ENCODE measurements at places on chromosomes 7 and 10. TPM values are rescaled to one million over a fixed set of nuclear protein-coding genes. Genes with fewer than 3 reads are reported as not detected.
A peak's percentile ranks its signal among the peaks of the same experiment; 100 is the strongest.

DNA sequence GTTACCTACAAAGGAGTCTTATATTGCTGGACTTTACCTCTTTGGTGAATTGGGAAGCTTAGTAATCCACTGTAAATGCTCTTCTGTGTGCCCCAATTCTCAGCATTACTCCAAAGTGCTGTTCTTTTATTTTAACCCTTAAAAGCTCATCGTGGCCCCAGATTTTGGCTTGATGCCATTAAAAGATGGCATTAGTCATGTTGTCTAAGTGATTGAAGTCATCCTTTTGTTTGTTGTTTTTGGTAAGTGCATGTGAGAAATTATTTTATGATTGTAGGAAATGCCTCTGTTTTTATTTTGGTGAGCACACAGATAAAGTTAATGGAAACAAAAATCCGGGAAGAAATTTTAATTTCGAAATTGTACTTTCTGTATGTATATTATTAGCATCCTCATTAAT, 82.5 kb upstream of the GATA3 start:
- DNase-seq = no peak

Gene OR2A2
- polyA plus RNA-seq = not detected

Gene RAMP3
- 28.1 TPM for polyA plus RNA-seq

- peak; percentile 61 for DNase-seq
These were observed 167.0 kb upstream of the CDK1 start for GRCh38 chr10:60611291-60611747.

GRCh38 chr7:66140924-66141323, 26.3 kb downstream of the CRCP start:
- peak; percentile 86 for DNase-seq

- DNase-seq = no peak
These were observed 458.8 kb upstream of the GHITM start for GRCh38 chr10:83680470-83680891.

GRCh38 chr7:7104314-7104698, 78.0 kb upstream of the C1GALT1 start:
- no peak for DNase-seq

GRCh38 chr10:50552771-50553535, 70.8 kb downstream of the SGMS1 start:
- no peak for DNase-seq

DNA sequence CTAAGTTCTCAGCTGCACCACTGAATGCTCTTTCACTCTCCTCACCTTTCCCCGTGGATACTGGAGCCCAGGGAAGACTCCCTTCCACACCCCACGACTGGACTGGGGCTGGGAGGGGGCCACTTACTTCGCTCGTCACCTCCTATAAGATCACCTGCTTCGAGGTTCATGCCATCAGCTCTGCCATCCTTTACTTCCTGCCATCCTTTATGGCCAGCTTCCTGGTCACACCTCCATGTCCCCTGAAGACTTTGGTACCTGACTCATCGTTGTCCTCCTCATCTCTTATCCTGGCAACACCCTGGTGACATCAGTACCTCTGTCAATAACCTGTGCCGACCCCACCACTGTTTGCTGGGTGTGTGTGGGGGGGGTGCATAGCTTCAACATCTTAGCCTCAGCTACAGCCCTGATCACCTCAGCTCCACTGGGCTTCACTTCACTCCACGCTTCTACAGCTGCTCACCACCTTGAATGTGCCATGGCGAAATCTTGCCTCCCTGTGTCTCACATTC, 8.7 kb upstream of the VDAC2 start:
- no peak for DNase-seq

Gene RNF148
- polyA plus RNA-seq = 0.34 TPM

Gene NPSR1
- polyA plus RNA-seq = not detected

DNA sequence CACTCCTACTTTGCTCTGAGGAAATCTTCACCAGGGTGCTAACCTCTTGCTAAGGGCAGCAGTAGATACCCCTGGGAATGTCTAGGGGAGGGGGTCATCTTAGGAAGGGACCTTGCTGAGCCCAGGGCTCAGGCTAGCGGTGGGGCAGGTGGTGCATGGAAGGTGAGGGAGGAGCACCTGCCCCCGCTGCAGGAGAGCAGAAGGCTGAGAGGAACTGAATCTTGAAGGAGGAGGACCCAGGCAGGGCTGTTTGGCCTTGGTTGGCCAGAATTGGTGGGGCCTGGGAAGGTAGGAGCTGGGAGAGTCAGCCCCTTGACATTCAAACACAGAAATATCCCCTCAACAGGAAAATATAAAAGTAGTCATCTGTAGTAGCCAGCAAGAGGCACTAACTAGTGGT, 7.0 kb downstream of the CALHM3 start:
- DNase-seq = no peak

DNA sequence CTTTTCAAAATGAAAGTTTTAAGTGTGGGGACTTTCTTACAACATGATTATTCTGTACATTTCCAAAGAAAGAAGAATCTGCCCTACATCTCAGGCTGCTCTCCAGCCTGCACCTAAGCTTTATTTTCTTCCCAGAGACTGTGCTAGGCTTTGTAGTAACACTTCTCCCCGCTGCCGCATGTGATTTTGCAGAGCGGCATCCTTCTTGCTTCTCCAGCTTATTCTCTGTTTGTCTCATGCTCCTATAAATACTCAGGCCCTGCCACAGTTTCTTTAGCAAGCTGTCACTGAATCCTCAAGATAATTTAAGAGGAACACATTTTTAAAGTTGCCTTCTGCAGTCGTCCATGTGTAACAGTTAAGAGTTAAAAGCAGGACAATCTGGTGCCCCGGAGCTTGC, 53.5 kb downstream of the INSYN2A start:
- no peak for DNase-seq

Gene MNX1
- polyA plus RNA-seq = 0.68 TPM

DNA sequence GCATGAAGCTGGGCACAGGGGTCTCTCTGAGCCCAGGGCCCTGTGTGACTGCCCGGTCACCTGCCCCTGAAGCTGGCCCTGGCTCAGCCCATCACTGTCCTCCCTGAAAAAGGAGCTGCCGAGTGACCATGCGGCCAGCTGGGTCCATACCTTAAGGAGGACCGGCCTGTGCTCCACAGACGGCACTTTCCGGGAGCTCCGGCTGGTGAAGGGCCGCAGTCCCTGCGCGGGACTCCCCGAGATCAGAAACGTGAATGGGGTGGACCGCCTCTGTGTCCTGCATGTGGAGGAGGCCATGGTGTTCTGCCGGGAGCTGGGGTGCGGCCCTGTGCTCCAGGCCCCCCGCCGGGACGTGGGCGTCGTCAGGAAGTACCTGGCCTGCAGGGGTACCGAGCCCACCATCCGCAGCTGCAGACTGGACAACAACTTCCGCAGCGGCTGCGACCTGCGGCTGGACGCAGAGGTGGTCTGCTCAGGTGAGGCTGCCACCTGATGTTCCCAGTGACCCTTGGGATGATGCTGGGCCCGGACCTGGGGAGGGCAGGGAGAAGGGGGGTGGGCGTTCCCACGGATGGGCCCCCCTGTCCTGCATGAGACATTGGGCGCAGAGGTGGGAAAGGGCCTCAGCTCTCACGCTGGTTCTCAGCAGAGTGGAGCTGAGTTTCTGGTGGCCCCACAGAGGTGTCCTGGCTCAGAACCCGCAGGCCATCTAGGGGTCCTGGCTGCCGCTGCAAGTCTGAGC, 3.5 kb downstream of the SCART1 start:
- peak; percentile 25 for DNase-seq

- no peak for DNase-seq
These were observed 24.4 kb upstream of the PDCD4 start for GRCh38 chr10:110847374-110847773.

DNA sequence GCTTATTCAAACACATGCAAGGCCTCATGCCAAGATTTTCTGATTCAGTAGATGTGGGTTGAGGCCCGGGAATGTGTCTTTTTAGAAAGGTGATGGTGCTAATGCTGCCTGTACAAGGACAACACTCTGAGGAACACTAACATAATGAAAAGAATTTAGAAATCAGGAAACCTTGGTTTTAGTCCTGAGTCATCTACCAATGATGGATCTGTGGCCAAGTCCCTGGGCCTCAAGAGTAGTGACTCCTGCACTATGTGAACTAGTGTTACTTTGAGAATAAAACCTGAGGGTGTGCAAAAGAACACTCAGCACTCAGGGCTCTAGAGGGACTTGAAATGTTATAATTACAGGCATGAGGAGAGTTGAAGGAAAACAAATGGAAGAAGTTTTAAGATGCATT, 741.7 kb upstream of the GALNT17 start:
- no peak for DNase-seq
